ENCODE measurements at places on chromosomes 1 and 21. TPM values are rescaled to one million over a fixed set of nuclear protein-coding genes. Genes with fewer than 3 reads are reported as not detected.

GRCh38 chr1:14716474-14716873 is 118.0 kb downstream of the KAZN start:
- DNase-seq, result no peak

- DNase-seq, result peak; percentile 49
Measured at GRCh38 chr1:24929398-24930259, 447 bp downstream of the RUNX3 start.

DNA sequence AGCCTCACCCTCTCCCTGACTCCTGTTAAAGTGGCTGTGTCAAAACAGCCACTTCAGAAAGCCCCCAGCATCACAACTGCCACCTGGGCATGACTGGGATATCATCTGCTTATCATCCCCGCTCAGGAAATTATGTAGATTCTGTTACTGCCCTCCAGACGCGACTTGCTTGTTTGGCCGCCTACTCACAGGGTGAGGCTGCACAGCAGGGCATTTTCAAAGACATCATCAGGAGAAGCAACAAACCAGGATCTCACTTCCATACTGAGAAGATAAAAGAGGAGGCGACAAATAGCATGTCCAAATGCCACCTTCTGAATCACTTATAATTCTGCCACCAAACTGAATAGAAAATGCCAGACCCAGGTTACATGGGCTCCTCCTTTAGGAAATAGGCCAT is 94.8 kb downstream of the MIS18A start:
- no peak for DNase-seq

- no peak for DNase-seq
Measured at GRCh38 chr1:164748253-164748899, 189.4 kb downstream of the PBX1 start.

GRCh38 chr1:245956225-245956624 is 550.9 kb downstream of the SMYD3 start:
- DNase-seq, result peak; percentile 65

DNA sequence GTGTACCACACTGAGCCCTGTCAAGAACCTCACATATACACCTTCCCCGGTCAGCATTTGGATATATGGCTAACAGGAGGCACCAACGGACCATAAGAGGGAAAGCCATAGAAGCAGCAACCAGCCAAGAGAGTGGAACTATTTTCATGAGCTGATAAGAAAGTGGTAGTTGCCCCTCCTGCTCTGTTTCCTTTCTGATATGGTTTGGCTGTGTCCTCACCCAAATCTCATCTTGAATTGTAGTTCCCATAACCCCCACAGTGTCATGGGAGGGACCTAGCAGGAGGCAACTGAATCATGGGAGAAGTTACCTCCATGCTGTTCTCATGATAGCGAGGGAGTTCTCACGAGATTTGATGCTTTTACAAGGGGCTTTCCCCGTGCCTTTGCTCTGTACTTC is 366.1 kb upstream of the DAB1 start:
- no peak for DNase-seq

- DNase-seq, result no peak
Measured at GRCh38 chr1:226427131-226427530, 19.2 kb upstream of the PARP1 start.

TENT5C gene
- total RNA-seq, result 20.6 TPM

DNA sequence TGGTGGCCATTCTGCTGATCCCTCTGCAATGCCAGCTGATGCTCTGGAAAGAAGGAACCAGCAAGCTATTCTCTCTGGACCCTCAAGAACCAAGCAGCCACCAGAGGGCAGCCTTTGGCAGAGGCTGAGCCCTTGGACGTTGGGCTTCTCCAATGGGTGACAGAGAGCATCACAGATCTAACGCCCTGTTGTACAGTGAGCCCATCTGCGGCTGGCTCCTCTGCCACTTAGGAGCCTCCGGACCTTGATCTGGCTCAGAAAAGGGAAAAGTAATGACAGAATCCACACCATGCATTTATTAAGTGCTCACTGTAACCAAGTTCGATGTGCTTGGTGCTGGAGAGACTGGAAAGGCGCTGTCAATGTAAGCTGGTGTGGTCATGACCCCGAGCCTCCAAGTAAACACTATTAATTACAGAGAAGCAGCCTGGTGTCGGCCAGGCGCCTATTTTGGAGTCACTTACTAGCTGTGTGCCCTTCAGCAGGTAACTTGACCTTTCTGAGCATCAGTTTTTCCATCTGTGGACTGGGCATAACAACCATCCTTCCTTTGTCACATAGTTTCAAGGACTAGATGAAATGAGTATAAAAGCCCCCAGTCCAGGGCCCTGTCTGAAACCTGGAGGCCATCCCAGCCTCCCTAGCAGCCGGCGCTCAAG is 34.9 kb downstream of the ECE1 start:
- peak; percentile 89 for DNase-seq

FCRLB gene
- total RNA-seq, result 0.57 TPM

SMIM1 gene
- not detected for total RNA-seq

DNA sequence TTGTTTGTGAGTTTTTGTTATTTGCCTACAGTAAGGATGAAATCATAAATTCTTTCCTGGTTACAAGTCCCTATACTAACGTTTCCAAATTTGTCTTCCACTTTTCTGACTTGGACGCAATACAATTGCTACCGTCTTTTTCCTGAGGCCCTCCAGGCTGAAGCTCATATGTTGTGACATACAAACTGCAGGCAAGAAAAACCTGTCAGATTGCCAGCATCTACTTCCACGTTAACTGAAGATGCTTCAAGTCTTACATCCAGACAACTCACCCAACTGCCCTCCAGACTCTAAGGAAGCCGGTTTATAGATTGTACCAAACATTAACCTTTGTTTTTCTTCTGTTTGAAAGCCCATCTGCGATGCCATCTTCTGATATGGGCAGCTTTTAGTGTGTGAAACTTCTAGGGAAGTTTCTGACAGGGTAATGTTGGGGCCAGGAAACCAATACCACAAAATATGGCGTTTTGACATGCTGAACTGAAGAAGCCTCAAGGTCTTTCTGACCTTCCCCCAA is 21.4 kb upstream of the RNF11 start:
- no peak for DNase-seq

DNA sequence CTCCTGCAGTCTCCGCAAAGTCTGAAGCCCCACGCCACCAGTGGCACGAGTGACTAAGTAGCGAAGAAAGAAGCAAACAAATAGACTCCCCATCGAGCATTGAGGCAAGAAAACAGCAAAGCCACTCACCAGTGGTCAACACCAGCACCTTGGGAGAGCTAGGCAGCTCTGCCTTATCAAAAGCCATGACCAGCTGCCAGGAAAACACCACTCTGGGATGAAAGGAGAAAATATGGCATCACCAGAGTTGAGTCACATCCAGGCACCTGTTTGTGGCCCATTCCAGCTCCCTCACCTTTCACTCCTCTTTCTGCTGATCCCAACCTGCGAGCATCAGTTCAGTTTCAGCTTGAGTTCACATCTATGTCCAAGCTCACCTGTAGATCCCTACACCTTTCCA is 17.2 kb downstream of the PDZK1 start:
- DNase-seq, result no peak

ELOA gene
- total RNA-seq, result 30.7 TPM

S100A6 gene
- total RNA-seq, result 338 TPM

GRCh38 chr1:226104671-226105121 is 42.2 kb downstream of the H3-3A start:
- no peak for DNase-seq

LCE1D gene
- total RNA-seq, result not detected

TTC24 gene
- not detected for total RNA-seq

DNA sequence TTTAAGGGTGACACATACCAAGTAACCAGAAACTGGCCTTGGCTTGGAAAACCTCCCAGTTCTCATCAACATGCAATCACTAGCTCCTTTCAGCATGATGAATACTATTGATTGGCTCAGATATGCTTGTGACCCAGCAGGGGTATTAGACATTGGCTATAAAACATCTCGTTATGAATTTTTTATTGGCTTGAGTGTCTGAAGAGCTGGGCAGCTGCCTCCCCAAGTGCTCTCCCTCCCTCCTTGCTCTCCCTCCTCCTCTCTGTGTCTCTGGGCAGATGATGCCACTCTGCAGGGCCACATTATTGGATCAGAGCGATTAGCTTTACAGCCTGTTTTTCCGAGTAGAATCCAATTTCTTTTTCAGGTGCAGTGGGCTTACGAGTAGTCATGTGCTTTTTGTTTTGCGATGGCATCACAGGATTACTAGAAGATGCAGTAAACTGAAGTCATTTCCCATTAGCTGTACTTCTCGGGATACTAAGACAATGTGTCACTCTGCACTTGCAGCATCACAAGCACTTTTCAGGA is 79.3 kb upstream of the ATF3 start:
- no peak for DNase-seq

DNA sequence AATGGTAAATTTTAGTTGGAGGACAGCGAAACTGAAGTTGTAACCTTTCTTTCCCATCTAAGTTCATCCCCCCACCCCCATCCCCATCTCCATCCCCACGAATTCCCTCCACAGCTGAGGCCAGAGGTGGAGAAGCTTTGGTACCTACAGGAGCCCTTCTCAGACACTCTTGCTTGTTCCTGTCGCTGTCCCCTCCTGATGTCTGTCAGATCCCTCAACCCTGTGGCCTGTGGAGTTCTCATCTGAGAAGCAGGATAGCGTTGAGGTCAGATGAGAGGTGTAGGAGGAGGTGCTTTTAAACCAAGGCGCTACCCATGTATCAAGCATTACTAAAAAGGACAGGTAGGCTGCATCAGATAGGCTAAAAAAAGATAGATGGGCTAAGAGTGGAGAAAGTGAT is 769 bp downstream of the NTPCR start:
- peak; percentile 40 for DNase-seq

CELA3B gene
- total RNA-seq, result not detected

DNA sequence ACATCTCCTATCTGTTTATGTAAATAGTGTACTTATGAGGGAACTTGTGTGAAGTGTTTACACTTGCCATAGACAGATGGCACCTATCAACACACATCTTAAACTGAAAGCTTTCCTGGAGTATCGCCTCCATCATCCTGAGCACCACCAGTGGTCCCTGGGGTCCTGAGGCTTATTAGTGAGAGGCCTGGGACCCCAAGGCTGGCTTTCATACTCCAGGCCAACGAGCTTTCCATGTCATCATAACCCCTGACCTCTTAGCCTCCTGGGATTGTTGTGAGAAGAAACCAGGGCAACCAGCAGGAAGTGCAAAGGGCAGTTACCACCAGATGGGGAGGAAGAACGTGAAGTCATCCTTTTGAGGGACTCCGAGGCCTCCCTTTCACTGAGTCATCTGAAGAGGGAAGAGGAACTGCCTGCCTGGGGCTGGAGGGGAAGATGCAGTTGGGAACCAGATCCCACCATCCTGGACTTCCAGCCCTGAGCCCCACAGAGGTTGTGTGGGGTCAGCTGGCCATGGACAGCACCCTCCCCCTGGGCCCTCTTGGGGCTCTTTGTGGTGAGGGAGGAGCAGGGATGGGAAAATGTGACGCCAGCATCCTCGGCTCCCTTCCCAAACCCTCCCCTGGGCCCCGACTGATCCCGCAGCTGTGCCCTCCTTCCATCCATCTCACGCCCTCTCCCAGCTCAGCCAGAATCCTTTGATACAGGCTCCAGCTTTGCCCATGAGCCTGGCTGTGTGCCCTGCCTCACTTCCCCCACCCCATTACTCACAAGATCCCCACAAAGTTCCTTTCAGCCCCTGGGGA is 5.8 kb downstream of the INKA2 start:
- no peak for DNase-seq

GRCh38 chr1:4694492-4694891 is 40.1 kb downstream of the AJAP1 start:
- no peak for DNase-seq

- DNase-seq, result no peak
Measured at GRCh38 chr1:10904396-10905358, 107.8 kb upstream of the TARDBP start.

GRCh38 chr21:45537746-45538291 is 4.4 kb downstream of the SLC19A1 start:
- DNase-seq, result no peak

- DNase-seq, result no peak
Measured at GRCh38 chr1:160236806-160237205, 25.5 kb downstream of the DCAF8 start.

- no peak for DNase-seq
Measured at GRCh38 chr1:36652586-36652985, 169.9 kb upstream of the CSF3R start.

GRCh38 chr1:11272832-11273594 is at the start of gene UBIAD1:
Gene UBIAD1 (plus strand): TSS chr1:11273198. CDS start chr1:11273532, 334 bp downstream.
- DNase-seq, result peak; percentile 92

PROK1 gene
- total RNA-seq, result not detected

GRCh38 chr1:17743925-17744324 is 11.2 kb upstream of the ACTL8 start:
- DNase-seq, result no peak

TAF5L gene
- total RNA-seq, result 26.5 TPM

GRCh38 chr1:4319496-4319895 is 334.9 kb upstream of the AJAP1 start:
- DNase-seq, result no peak

DNA sequence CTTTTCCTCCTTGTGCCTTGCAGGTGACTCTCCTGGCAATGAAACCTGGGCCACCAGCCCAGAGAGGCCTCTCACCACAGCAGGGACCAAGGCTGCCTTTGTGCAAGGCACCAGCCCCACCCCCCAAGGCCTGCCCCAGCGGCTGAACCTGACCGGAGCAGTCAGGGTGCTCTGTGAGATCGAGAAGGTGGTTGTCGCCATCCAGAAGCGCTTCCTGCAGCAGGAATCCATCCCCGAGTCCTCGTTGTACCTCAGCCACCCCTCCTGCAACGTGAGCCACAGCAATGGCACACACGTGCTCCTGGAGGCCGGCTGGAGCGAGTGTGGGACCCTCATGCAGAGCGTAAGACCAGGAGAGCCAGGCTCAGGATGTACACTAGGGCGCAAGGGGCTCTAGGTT is 51.7 kb downstream of the UMODL1 start:
- no peak for DNase-seq

DNA sequence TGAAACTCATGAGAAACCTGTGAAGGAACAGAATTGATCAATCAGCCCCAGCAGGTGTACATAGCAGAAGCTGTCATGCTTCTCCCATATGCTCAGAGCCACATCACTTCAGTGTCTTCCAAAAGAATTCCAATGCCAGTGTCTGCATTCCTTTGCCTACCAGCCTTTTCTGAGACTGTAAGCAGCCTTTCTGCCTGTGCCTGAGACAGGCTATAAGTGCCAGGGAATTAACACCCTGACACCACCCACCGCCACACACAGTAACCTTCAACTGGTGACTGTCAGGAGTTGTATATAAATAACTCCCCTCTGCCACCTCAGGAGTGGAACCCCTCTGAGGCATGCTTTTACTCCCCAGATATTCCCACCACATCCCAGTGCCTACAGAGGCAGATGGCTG is 38.1 kb upstream of the SLAMF9 start:
- DNase-seq, result no peak
